NCI-H1694 (cell line): ENCODE measurements at places on chromosomes 1 and 21.

GRCh38 chr1:9737671-9738070, 86.1 kb downstream of the CLSTN1 start:
- no peak for DNase-seq

GRCh38 chr1:215044151-215044550, 38.4 kb upstream of the KCNK2 start:
- no peak for DNase-seq

- no peak for DNase-seq
Measured at GRCh38 chr1:211527888-211528287, 35.9 kb upstream of the RD3 start.

- DNase-seq = no peak
Measured at GRCh38 chr1:175802407-175803123, 59.2 kb upstream of the TNR start.

- DNase-seq = no peak
Measured at GRCh38 chr1:82778612-82779011, 977.9 kb downstream of the ADGRL2 start.

DNA sequence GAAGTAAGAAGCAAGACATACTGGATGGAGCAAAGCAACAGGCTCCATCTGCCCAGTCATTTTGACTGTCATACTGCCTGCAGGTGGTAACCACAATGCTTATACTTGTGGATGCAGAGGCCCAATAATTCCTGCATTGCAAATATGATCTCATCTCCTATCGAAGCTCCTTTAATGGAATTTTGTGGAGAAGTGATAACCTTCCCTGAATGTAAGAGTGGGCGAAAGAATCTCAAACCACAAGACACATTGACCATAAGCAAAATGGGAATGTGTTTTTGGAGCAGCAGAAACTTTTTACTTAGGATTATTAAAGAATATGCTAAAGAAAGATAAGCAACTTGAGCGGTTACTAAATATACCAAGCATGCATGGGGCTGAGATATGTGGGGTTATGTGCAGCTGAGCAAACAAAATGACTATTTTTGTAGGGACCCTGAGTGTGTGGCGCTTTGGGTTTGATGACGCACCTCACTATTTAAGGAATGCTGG, 77.4 kb upstream of the BACH1 start:
- DNase-seq = no peak

DNA sequence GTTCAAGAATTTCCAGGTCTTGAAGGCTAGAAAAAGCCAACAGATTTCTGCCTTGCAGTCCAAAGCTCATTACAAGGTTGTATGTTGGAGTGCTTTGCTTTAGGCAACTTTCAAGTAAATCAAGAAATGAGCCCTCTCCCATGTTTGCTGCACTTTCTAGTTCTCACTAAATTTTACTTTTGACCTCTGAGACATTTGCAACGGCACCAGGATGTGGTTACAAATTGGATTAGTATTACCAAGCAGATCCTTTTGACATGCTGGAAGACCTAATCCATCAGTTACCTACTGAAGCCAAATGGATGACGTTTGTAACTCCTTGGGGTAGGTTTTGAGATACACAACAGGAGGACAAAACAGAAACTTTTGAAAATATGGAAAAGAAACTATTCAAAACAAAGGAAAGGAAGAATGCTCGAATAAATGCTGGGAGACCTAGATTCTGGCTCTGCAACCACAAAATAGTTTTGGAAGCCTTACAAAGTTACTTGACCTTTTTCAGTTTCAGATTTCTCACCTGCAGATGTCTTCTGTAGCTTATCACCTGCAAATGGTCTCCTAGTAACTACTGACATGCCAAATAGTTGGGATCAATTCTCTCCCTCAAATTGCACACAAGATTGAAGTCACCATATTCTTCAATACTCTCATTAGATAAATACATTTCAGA, 251.7 kb upstream of the ADGRL2 start:
- DNase-seq = no peak

GRCh38 chr1:183688341-183689060, 35.4 kb upstream of the APOBEC4 start:
- DNase-seq = no peak

DNA sequence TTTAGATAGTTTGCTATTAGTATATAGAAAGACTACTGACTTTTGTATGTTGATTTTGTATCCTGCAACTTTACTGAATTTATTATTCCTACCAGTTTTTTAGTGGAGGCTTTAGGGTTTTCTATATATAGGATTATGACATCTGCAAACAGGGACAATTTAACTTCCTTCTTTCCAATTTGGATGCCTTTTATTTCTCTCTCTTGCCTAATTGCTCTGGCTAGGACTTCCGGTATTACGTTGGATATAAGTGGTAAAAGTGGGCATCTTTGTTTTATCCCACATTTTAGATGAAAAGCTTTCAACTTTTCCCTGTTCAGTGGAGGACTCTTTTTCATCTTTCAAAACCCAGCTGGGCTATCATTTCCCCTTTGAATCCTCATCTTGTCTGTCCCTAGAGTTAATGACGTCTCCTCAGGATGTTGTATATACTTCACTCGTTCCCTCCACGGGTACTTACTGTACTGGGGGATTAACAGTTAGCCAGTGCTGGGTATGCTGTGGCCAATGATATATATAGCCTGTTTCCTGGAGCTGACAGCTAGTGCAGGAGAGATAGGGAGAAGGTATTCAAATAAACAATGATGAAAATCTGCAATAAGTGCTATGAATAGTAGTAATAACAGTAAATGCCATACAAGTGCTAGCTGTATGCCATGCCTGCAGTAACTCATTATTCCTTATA, 9.8 kb downstream of the ACOT11 start:
- no peak for DNase-seq

DNA sequence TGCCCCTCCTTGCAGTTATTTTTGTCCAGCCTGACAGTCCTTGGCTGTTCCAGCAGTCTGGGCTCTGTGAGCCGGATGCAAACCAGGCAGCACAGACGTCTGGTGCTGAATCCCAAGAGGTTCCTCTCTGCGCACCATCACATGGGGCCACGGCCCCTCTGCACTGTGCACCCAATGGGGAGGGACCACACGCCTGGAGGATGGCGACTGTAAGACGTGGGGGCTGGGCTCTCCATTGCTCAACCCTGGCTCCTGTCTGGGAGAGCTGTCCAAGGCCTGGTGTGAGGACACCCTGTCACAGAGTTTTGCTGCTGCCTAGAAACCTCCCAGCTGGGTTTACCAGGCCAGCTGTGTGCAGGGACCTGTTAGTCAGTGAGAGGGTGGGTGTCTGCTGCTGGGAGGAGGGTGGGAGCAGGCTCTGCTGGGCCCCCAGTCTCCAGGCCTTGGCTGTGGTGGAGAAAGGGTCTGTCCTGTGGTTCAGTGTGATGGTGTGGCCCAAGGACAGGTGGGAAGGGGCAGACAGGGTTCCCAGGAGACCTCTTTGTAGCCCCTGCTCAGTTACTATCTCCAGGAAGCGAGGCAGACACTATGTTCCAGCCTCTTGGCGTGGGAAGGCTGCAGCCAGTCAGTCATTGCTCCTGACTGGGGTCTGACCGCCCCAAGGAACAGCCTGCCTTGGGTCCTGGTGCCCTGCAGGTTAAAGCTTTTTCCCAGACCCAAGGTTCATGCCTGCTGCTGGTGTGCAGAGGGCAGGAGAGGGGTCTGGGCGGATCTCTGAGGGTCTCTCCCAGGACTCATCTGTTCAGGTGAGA, 13.8 kb downstream of the HEYL start:
- DNase-seq = no peak

DNA sequence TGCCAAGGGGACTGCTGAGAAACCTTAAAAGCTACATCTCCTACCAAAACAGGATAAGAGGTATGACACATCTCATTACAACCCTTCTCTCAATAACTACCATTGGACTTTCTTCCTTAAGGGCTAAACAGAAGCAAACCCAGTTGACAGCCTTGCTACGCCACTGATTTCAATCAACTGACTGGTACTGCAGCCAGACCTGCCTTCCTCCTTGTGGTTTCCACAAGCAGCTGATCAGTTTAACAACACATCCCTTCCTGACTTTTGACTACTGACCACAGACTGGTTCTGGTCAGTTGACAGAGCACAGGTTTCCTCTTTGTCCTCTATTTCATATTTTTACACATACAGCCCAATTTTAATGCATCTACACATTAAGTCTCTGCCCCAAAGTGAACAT, 108.8 kb downstream of the ADAMTS1 start:
- DNase-seq = no peak

DNA sequence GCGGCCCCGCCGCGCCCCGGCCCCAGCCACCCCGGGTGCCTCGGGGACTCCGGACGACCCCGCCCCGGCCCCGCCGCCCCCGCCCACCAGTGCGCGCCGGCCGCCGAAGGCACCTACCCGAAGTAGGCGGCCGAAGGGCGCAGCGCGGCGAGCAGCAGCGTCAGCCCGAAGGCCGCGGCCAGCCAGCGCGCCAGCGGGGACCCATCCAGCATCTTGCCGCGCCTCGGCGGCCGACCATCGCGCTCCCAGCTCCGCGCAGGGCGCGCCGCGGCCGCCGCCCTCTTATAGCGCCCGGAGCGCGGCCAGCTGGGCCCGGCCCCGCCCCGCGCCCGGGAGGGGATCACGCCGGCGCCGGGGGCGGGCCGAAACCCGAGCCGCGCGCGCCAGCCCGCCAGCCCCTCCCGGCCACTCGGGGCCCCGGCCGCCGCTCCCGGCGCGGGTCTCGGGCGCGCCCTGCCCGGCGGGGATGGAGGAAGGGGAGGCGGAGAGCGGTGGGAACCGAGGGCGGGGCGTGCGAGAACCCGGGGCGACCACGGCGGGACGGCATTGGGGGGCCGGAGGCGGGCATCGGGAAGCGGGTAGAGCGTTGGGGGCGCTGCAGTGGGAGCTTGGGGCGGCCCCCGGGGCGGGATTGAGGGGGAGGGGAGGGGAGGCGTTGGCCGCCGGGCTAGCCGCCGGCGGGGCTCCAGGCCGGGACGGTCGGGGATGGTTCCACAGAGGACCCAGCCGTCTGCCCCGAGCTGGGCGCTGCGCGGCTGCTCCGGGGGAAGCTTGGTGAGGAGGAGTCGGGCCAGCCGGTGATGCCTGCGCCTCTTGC, at the start of gene WNT9A:
TSS of gene WNT9A (minus strand) at position 257 of the 817 bp plus-strand sequence. CDS start at position 212, 45 bp downstream.
- no peak for DNase-seq

GRCh38 chr1:194929357-194929756, 1678.9 kb downstream of the KCNT2 start:
- DNase-seq = no peak

GRCh38 chr1:116078699-116079223, 32.4 kb upstream of the MAB21L3 start:
- no peak for DNase-seq

GRCh38 chr1:32927441-32927840, 26.3 kb upstream of the TMEM54 start:
- no peak for DNase-seq

- no peak for DNase-seq
Measured at GRCh38 chr1:113456967-113457366, 66.7 kb downstream of the MAGI3 start.

DNA sequence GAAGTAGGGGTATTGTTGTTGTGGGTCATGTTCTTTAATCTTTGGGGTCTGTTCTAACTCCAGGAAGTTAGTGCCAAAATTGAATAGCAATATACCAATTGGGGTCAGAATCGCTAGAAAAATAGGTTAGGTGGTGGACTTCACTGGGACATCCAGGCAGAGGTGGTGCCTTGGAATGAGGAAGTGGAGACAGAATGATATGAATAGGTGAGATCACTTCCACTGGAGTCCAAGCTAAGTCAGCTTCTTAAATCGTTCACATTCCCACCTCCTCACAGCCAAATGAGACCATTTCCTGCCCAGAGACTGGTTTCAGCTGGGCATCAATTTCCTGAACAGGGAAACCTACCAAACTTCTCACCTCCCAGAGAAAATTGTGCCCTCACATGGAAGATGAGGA, 137.8 kb upstream of the RAB4A start:
- DNase-seq = no peak
